ENCODE measurements at places on chromosomes 1 and 21.

DNA sequence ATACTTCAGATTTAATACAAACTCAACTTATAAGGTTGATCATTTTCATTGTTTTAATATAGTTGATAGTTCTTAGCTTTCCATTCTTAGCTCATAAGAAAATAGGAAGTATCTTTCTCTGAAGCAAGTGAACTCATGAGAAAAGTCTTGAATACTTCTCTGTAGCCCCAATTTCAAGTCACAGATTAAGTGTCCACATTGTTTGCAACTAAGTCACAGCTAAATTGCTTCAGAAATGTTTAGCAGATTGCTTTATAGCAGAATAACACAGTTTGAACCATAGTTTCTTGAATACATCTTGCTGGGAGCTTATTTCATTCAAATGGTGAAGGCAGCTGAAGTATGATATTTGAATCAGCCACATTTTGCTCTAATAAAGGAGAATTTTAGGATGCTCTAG, 10.6 kb upstream of the PKN2 start:
- no peak for DNase-seq

DNA sequence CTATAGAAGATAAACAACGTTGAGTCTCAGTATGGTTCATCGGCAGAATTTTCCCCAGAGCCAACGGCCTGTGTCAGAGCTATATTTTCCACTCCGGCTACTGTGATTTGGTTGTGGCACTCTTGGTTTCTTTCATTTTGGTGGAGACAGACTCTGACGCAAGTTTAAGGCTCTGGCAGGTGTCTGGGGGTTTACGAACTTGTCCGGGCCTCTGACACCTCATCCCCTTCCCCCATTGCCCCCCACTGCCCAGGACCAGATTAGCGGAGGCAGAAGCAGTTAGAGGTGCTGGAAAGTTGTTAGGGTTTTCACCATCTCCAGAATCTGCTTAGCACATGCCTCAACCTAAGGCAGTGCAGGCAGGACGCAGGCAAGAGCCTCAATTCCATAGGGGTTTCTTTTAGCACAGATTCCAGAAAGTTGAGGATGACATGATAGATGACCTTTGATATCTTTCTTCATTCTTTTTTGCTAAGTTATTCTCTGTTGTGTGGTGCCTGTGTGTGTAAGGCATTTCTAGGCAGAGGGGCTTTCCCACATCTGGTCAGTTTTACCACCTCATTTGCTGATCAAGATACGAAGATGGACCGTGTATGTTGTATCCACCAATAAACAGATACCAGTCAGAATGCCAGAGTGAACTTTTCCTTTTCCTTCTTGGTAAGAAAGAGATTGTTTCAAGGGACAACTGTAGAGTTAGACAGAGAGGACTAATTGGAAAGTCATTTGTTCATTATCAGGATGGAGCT, 18.4 kb upstream of the IL10 start:
- no peak for DNase-seq

- no peak for DNase-seq
Measured at GRCh38 chr1:48007047-48007446, 9.9 kb upstream of the TRABD2B start.

DNA sequence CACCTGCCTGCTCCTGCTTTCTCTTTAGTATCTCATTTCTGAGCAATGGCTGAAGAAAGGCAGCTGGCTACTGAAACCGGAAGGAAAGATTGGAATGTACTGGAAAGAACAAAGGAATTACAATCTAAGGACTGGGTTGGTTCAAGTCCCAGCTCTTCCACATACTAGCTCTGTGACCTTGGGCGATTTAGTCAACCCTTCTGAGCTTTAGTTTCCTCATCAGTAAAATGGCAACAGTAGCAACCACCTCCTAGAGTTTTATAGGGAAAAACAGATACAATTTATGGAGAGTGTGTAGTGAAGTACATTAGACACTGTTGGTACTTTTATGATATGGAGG, 158.8 kb downstream of the KAZN start:
- no peak for DNase-seq

- no peak for DNase-seq
Measured at GRCh38 chr21:27372381-27372780, 405.5 kb upstream of the ADAMTS5 start.

GRCh38 chr1:111603979-111604378, 15.6 kb upstream of the RAP1A start:
- no peak for DNase-seq

- peak; percentile 37 for DNase-seq
Measured at GRCh38 chr1:42732126-42732680, 7.8 kb downstream of the CLDN19 start.

DNA sequence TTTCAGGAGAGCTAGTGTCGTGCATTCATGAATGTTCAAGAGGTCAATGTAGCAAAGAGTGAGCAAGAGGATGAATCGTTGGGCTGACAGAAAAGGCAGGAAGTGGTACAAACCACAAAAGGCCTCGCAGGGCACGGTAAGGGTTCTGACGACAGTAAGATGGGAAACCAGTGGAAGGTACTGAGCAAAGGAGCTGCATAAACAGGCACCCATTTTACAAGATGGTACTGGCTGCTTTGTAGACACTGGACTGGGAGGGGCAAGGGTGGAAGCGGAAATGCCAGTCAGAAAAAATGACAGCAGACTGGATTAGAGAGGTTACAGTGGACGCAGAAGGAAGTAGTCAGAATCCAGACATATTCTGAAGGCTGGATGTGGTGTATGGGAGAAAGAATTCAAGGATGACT, 123.5 kb downstream of the PTPN14 start:
- peak; percentile 99 for DNase-seq

GRCh38 chr21:25934771-25935224, 200.0 kb downstream of the GABPA start:
- peak; percentile 91 for DNase-seq

DNA sequence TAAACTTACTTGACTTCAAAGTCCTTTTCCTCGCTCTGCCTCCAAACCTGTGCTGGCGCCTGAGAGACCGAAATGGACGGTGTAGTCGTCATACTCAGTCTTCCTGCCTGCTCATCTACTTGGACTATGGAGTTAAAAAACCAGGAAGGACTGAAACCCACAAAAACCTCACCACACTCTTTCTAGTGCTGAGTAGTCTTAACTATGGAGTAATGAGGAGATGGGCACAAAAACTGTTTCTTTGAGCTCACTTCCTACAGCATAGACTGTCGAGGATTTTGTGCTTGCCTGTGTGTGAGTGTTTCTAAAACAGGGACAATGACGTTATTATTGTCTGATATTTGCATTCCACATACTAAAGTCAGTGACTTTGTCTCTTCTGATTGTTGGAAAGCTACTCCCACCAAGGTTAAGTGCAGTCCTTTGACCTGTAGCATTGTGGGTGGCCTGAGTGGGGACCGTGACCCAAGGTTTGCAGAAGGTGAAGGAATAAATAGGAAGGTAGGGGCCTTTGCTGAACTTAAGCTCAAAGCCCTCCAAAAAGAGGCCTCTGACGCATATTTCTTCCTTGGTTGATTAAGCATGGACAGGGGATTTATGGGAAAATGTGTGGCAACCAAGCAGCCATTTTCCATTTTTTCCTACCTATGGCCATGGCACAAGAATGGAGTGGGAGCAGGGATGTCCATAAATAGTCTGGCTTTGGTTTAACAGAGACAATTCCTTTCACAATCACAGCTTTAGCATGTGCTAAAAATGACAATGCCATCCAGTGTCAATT, 109.6 kb downstream of the ZBTB18 start:
- no peak for DNase-seq

DNA sequence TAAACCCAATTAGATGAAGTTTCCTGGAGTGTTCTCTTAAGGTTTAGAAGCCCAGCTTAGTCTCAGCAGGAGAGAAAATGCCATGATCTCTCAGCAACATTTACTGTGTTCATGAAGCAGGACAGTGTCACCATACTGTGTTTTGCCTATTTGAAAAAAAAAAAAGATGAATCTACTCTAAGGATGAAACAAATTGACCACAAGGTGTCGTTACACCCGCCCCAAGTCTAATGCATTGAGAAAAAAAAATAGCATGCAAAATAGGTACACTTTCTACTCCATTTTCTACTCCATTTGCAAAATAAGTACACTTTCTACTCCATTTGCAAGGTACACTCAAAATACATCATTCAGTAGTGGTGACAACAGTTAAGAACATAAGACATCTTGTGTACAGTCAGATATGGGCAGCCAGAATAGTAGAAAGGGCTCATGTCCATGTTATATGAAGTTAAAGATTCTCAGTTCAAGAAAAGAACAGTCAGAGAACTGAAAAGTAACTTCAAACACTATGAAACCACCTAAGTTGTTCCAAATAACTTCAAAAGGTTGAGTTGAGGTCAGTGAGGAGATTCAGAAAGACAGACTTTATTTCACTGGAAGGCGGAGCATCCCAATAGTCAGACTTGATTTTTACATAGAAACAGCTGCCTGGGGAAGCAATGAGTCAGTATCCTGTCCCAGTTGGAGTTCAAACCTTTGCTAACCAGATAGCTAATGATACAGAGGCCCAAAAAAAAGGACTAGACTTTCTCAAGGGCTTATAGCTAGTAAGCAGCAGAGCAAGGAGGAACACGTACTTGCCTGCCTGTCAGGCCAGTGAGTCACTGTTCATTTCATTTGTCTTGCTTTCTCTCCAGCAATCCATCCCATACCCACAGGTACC, 13.3 kb downstream of the PLPPR5 start:
- peak; percentile 95 for DNase-seq

- peak; percentile 67 for DNase-seq
Measured at GRCh38 chr1:218967836-218968235, 205.8 kb upstream of the LYPLAL1 start.

- DNase-seq = no peak
Measured at GRCh38 chr1:119975006-119975405, 78.7 kb upstream of the ADAM30 start.

- DNase-seq = peak; percentile 20
Measured at GRCh38 chr1:22184892-22185612, 42.2 kb upstream of the WNT4 start.

- no peak for DNase-seq
Measured at GRCh38 chr1:79507770-79508169, 501.2 kb upstream of the ADGRL4 start.

- DNase-seq = no peak
Measured at GRCh38 chr1:104765085-104765484, 1015.4 kb downstream of the AMY1C start.

DNA sequence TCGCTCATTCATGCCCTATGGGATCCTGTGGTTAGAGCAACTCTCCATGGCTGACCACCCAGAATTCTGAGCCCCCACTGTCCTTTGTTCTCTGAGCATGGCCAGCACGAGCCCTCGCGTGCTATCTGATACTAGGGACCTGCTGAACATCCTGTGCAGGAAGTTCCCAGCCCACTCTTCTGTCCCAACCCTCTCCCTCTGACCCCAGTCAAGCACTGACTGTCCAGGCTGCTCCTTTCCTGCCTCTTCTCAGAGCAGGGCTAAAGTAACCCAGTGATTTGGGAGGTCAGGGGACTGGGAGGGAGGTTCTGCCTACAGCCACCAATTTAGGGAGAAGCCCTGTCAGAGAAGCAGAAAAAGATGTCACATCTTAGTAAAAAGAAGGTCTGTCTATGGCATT, 21.2 kb downstream of the CYP4B1 start:
- DNase-seq = no peak

GRCh38 chr1:235113183-235113917, 15.3 kb downstream of the TOMM20 start:
- no peak for DNase-seq

GRCh38 chr1:33261344-33261743, 5.1 kb downstream of the ZNF362 start:
- no peak for DNase-seq

Data from LHCN-M2 (cell line).